ENCODE measurements at places on chromosomes 12 and 14. TPM values are rescaled to one million over a fixed set of nuclear protein-coding genes. Genes with fewer than 3 reads are reported as not detected.
A peak's percentile ranks its signal among the peaks of the same experiment; 100 is the strongest.

- H3K27me3 ChIP-seq: no peaks in the 10 kb centered on the region
- no peak overlapping the region for H3K4me3 ChIP-seq
- DNase-seq: no peak
- H3K36me3 ChIP-seq: no peaks in the 10 kb centered on the region
- no peak overlapping the region for H3K27ac ChIP-seq
Observed at GRCh38 chr14:100557658-100558057, 29.6 kb downstream of the BEGAIN start.

DNA sequence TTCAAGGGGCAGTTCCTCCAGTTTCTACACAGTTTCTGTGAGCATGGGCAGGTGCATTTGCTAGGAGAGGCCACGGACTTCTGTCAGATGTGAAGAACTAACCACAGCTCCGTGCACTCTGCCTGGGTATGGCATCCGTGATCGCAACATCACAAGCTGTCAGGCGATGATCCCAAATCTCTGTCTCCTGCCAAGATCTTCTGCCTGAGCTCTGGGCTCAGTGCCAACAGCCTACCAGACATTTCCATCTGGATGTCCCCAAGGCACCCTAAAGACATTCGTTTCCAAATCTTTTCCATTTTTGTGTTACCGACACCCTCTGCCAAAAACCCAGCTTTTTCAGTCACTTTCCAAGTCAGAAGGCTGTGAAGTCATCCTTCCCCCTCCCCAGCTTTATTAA lies 292.1 kb downstream of the GLT1D1 start:
- no peaks in the 10 kb centered on the region for H3K4me1 ChIP-seq
- no peaks in the 10 kb centered on the region for H3K36me3 ChIP-seq
- H3K4me3 ChIP-seq: no peak overlapping the region
- peaks cover 2% of the 10 kb centered on the region for H3K27me3 ChIP-seq
- H3K27ac ChIP-seq: no peak overlapping the region

GRCh38 chr14:100410056-100410565 lies 87.0 kb downstream of the SLC25A47 start:
- H3K27me3 ChIP-seq: no peaks in the 10 kb centered on the region
- peaks cover 29% of the 10 kb centered on the region for H3K4me1 ChIP-seq
- H3K36me3 ChIP-seq: no peaks in the 10 kb centered on the region
- DNase-seq: no peak
- H3K4me3 ChIP-seq: no peak overlapping the region
- H3K27ac ChIP-seq: no peak overlapping the region

ANKRD33 gene
- not detected for total RNA-seq

DNA sequence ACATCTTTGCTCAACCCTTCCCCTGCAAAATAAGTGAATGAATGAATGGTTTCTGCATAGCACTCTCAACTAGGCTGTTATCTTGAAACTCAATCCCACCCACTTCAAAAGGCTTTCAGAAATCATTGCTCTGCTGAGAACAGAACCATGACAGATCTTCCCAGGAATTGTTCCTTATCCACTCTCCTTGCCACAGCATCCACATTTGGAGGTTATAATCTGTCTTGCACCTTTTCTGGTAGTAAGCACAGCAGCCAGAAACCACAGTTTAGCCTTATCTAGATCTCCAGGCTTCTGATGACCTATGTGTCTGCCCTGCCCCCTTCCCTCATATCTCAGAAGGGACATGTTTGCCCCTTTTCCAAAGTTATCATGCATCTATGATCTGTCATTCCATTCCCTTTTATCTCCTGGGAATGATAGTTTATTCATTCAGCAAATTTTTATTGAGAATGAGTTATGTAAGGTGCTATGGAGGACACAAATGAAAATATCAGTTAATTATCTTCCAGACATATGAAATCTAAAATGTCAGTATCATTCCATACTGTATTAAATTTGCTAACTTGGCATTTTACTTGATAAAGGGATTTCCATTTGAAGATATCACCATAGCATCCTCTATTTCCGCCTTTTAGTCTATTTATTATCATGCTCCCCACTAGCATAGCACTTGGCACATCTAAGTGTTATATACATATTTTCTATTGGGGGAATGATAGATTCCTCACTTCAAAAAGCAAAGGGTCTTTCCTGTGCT lies 21.4 kb downstream of the LGR5 start:
- H3K36me3 ChIP-seq: no peaks in the 10 kb centered on the region
- no peak overlapping the region for H3K27ac ChIP-seq
- H3K27me3 ChIP-seq: peaks cover 10% of the 10 kb centered on the region
- no peak for DNase-seq
- H3K4me1 ChIP-seq: no peaks in the 10 kb centered on the region

DNA sequence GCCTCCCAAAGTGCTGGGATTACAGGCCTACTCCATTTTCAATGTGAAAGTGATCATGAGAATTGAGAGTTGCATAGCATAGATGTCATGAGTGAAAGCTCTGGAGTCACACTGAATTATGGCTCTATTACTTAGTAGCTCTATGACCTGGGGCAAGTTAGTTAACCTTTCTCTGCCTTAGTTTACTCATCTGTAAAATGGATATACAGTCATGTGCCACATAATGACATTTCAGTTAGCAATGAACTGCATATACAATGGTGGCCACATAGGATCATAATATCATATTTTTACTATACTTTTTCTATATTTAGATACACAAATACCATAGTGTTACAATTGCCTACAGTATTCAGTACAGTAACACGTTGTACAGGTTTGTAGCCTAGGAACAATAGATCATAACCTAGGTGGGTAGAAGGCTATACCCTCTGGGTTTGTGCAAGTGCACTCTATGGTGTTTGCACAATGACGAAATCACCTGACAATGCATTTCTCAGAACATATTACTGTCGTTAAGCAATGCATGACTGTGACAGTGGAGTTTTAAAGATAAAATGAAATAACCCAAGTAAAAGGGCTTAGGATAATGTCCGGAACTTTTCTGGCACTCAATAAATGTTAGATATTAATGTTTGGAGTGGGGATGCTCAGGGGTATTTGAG lies 53.1 kb downstream of the ZFYVE26 start:
- no peaks in the 10 kb centered on the region for H3K4me1 ChIP-seq
- no peak for DNase-seq
- H3K27ac ChIP-seq: no peak overlapping the region
- H3K27me3 ChIP-seq: no peaks in the 10 kb centered on the region

- H3K27ac ChIP-seq: no peak overlapping the region
- no peak overlapping the region for H3K4me3 ChIP-seq
- DNase-seq: no peak
- H3K4me1 ChIP-seq: no peaks in the 10 kb centered on the region
- no peaks in the 10 kb centered on the region for H3K36me3 ChIP-seq
Observed at GRCh38 chr14:55739967-55740648, 160.1 kb downstream of the KTN1 start.

DNA sequence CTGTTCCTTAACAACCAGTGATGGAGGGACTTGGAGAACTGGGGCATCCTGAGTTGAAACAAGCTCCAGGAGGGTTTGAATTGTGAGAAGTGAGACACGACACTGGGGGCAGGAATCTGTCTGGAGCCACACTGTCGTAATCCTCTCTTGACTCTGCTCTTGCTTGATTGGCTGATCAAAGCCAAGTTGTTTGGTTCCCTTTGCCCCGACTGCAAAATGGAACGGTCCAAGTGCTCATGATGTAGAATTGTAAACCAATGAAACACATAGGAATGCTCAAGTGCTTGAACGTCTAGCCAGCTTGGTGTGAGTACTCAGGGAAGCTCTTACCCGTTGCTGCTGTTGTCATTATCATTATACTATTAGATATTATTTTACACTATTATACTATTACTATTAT lies 98.1 kb downstream of the TMEM132C start:
- H3K27ac ChIP-seq: no peak overlapping the region
- peaks cover 11% of the 10 kb centered on the region for H3K27me3 ChIP-seq
- H3K4me3 ChIP-seq: no peak overlapping the region

MIPOL1 gene
- not detected for total RNA-seq

GRCh38 chr14:90969531-90970166 lies 90.8 kb downstream of the RPS6KA5 start:
- H3K4me3 ChIP-seq: peak overlapping the region; percentile 59
- no peaks in the 10 kb centered on the region for H3K27me3 ChIP-seq
- H3K4me1 ChIP-seq: peaks cover 48% of the 10 kb centered on the region
- H3K27ac ChIP-seq: peak overlapping the region; percentile 95

DNA sequence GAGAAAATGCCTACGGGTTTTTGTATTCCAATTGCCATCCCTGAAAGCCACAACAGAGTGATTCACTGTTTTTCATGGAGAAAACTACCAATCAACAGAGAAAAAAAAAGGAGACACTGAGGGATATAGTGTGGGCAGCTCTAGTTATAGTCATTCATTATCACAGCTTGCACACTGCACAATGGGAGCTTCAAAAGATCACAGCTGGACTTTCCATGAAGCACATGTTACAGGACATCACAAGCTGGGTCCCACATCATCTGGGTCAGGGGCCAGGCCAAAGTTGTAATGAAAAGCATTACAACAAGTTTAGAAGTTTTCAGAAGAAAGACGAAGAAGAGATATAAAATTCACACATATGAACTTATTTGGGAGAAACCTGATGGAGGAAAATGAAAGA lies 41.5 kb downstream of the RERG start:
- no peak for DNase-seq
- H3K36me3 ChIP-seq: no peaks in the 10 kb centered on the region
- H3K27ac ChIP-seq: no peak overlapping the region
- no peaks in the 10 kb centered on the region for H3K4me1 ChIP-seq
- H3K4me3 ChIP-seq: no peak overlapping the region

DNA sequence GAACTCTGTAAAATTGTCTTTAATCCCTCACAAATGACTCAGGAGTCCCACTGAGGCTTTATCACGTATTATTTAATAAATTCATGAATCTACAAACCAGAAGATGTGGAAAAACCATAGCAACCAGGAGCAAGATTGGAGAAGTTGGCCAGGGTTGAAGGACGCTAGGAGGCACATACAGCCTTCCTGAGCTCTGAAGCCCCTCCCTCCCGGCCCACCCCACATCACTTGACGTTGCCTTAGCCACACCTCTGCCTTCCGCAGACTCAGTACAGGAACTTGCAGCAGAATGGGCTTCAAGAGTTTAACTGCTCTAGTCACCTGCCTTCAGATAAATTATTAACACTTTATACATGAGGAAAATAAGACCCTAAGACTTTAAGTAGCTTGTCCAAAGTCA lies 33.9 kb downstream of the SLC35F4 start:
- H3K27ac ChIP-seq: no peak overlapping the region
- no peak overlapping the region for H3K4me3 ChIP-seq
- no peaks in the 10 kb centered on the region for H3K36me3 ChIP-seq
- peaks cover 4% of the 10 kb centered on the region for H3K27me3 ChIP-seq

SDR9C7 gene
- not detected for total RNA-seq

- H3K4me3 ChIP-seq: no peak overlapping the region
- H3K27ac ChIP-seq: no peak overlapping the region
- DNase-seq: no peak
- no peaks in the 10 kb centered on the region for H3K27me3 ChIP-seq
Observed at GRCh38 chr12:94048757-94049156, 99.6 kb upstream of the PLXNC1 start.

EXOC3L4 gene
- total RNA-seq: not detected

RAB3IP gene
- 30.7 TPM for total RNA-seq

LRRC10 gene
- not detected for total RNA-seq

SLCO1B1 gene
- total RNA-seq: not detected

TMEM132C gene
- total RNA-seq: not detected

NOS1 gene
- not detected for total RNA-seq

DNA sequence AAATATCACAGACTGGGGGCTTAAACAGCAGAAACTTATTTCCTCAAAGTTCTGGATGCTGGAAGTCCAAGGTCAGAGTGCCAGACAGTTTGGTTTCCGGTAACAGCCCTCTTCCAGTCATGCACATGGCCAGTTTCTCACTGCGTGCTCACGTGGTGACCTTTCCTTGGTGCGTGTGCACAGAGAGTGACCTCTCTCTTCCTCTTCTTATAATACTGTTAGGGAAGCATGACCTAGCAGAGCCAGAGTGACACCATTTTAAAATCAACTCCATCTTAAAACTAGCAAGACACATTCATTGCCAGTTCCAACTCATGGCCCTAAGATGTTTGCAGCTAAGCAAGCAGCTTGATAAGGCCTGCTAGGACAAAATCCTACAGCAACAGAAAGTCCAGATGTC lies 221.5 kb upstream of the DAAM1 start:
- no peaks in the 10 kb centered on the region for H3K27me3 ChIP-seq
- no peaks in the 10 kb centered on the region for H3K36me3 ChIP-seq
- DNase-seq: no peak
- no peaks in the 10 kb centered on the region for H3K4me1 ChIP-seq
- no peak overlapping the region for H3K27ac ChIP-seq
- H3K4me3 ChIP-seq: no peak overlapping the region

- no peaks in the 10 kb centered on the region for H3K36me3 ChIP-seq
- DNase-seq: no peak
- H3K27me3 ChIP-seq: no peaks in the 10 kb centered on the region
- H3K4me3 ChIP-seq: no peak overlapping the region
- H3K4me1 ChIP-seq: no peaks in the 10 kb centered on the region
Observed at GRCh38 chr14:68079941-68080697, 260.5 kb downstream of the RAD51B start.

- DNase-seq: peak; percentile 10
- H3K27me3 ChIP-seq: no peaks in the 10 kb centered on the region
- no peak overlapping the region for H3K27ac ChIP-seq
- no peak overlapping the region for H3K4me3 ChIP-seq
- no peaks in the 10 kb centered on the region for H3K36me3 ChIP-seq
- no peaks in the 10 kb centered on the region for H3K4me1 ChIP-seq
Observed at GRCh38 chr14:25833341-25834126, 764.3 kb downstream of the NOVA1 start.

SOX5 gene
- 1.1 TPM for total RNA-seq

- no peaks in the 10 kb centered on the region for H3K4me1 ChIP-seq
- no peak overlapping the region for H3K4me3 ChIP-seq
- peaks cover 5% of the 10 kb centered on the region for H3K27me3 ChIP-seq
- DNase-seq: no peak
Observed at GRCh38 chr14:65789363-65789762, 376.8 kb downstream of the FUT8 start.

- peak overlapping the region; percentile 69 for H3K27ac ChIP-seq
- peak; percentile 65 for DNase-seq
- H3K27me3 ChIP-seq: peaks cover 32% of the 10 kb centered on the region
Observed at GRCh38 chr12:56487448-56488040, 417 bp downstream of the GLS2 start.

- no peak for DNase-seq
- no peaks in the 10 kb centered on the region for H3K36me3 ChIP-seq
- H3K4me1 ChIP-seq: no peaks in the 10 kb centered on the region
Observed at GRCh38 chr12:127328867-127329266, 938.1 kb upstream of the TMEM132C start.

PRB2 gene
- not detected for total RNA-seq

GRCh38 chr14:24837280-24838046 lies 203.5 kb upstream of the GZMB start:
- peaks cover 13% of the 10 kb centered on the region for H3K27me3 ChIP-seq
- H3K36me3 ChIP-seq: no peaks in the 10 kb centered on the region
- H3K4me1 ChIP-seq: no peaks in the 10 kb centered on the region

FICD gene
- total RNA-seq: 3.5 TPM

- peaks cover 43% of the 10 kb centered on the region for H3K4me1 ChIP-seq
- DNase-seq: peak; percentile 86
- peak overlapping the region; percentile 44 for H3K4me3 ChIP-seq
- no peak overlapping the region for H3K27ac ChIP-seq
Observed at GRCh38 chr12:124389138-124389724, 94.3 kb downstream of the RFLNA start.

Data from activated CD4-positive, alpha-beta T cell treated with anti-CD3 and anti-CD28 coated beads for 36 hours (primary cell).